ENCODE measurements at places on chromosomes 5 and 9. TPM values are rescaled to one million over a fixed set of nuclear protein-coding genes. Genes with fewer than 3 reads are reported as not detected.

GRCh38 chr5:111425205-111425604, 87.1 kb downstream of the STARD4 start:
- no peak overlapping the region for H3K4me3 ChIP-seq
- no peaks in the 10 kb centered on the region for H3K27me3 ChIP-seq
- no peaks in the 10 kb centered on the region for H3K36me3 ChIP-seq

DNA sequence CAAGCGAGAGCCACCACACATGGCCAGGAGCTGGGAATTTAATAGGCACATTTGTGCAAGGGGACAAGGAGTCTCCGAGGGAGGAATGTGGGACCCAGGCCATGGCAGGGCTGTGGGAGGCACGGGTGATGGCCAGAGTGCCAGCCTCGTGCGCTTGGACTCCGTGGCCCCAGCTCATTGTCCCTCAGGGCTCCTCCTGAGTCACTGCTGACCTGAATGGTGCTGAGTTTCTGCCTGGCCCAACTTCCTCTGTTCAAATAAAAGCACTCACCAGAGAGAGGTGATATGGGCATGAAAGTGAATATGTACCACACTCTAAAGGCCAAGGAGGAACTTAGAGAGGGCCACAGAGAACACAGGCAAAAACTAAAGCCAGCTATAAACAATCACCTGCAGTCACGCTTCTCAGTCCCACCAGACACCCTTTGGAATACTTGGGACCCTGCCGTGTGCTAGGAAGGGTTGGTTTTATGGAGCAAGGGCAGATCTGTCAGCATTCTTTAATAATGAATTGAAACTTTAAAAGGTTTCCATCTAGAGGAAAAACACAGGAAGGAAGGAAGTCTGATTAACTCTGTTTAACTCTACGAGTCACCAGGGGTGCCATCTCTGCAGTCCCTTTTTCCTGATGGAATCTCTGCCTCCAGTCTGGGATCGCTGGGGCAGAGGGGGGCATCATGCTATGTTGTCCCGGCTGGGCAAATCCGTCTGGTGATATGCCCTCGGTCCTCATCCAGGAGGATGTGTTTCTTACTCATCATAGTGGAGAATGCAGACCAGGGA, 25.1 kb upstream of the UBE2QL1 start:
- no peak overlapping the region for H3K27ac ChIP-seq
- H3K4me1 ChIP-seq: no peaks in the 10 kb centered on the region
- no peak overlapping the region for H3K4me3 ChIP-seq
- no peaks in the 10 kb centered on the region for H3K27me3 ChIP-seq
- H3K36me3 ChIP-seq: no peaks in the 10 kb centered on the region

GRCh38 chr5:100519075-100519474, 16.1 kb upstream of the FAM174A start:
- DNase-seq: no peak
- no peaks in the 10 kb centered on the region for H3K4me1 ChIP-seq
- no peaks in the 10 kb centered on the region for H3K36me3 ChIP-seq
- H3K27ac ChIP-seq: no peak overlapping the region
- no peak overlapping the region for H3K4me3 ChIP-seq
- H3K27me3 ChIP-seq: no peaks in the 10 kb centered on the region

- H3K27ac ChIP-seq: no peak overlapping the region
- H3K27me3 ChIP-seq: no peaks in the 10 kb centered on the region
- DNase-seq: no peak
- no peak overlapping the region for H3K4me3 ChIP-seq
- H3K36me3 ChIP-seq: no peaks in the 10 kb centered on the region
Measured at GRCh38 chr9:25119041-25119440, 559.2 kb downstream of the TUSC1 start.

DNA sequence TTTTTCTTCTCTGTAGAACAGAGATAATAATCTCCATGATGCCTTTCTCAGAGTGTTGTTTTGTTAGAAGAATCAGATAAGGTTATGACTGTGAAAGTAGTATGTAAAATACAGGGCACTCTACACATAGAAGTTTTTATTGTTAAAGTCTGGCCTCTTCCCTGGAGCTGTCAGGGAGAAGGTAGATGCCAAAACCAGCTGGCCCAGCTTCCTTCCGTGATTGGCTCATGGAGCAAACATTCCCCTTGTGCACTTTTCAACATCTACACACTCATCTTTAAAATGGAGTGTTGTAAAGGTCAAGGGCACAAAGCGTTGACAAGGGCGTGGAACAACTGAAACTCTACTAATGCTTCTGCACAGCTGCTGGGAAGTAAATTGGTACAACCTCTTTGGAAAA, 7.4 kb upstream of the RNF183 start:
- no peak for DNase-seq
- H3K27me3 ChIP-seq: no peaks in the 10 kb centered on the region
- no peak overlapping the region for H3K4me3 ChIP-seq
- peak overlapping the region; percentile 10 for H3K27ac ChIP-seq
- peaks cover 5% of the 10 kb centered on the region for H3K4me1 ChIP-seq
- no peaks in the 10 kb centered on the region for H3K36me3 ChIP-seq

DNA sequence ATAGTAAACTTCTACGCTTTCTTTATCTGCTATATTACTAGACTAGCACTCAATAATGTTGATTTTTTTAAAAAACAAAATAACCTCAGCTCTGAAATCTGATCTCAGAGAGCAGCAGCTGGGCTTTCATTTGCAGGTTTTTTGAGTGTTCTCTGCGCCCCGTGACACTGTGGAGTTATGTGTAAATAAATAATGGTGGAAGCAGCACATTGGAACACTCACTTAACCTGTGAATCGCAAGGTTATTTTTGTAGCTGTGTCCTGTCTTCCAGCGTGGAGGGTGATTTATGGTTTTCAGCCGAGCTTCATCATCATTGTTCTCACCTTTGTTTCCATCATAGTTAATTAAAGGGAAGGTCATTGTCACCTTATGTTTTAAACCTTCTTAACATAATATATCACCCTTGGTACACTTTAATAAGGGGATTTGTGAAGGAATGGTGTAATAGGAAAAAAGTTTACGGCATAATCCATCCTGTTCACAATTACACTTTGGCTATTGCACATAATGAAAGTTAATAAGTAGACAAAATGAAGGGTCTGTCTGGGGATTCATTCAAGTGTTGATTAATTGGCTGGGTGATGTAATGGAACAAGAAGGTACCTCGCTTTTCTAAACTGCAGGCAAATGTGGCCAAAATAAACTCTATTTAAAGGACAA, 493.3 kb upstream of the ADAMTS16 start:
- no peaks in the 10 kb centered on the region for H3K27me3 ChIP-seq
- H3K4me3 ChIP-seq: no peak overlapping the region
- no peaks in the 10 kb centered on the region for H3K4me1 ChIP-seq
- no peak for DNase-seq

- H3K4me1 ChIP-seq: peaks cover 14% of the 10 kb centered on the region
- H3K27ac ChIP-seq: peak within 1 kb of the TSS; percentile 84
- H3K4me3 ChIP-seq: peak within 1 kb of the TSS; percentile 54
- H3K36me3 ChIP-seq: no peaks in the 10 kb centered on the region
- peak; percentile 83 for DNase-seq
- no peaks in the 10 kb centered on the region for H3K27me3 ChIP-seq
Measured at GRCh38 chr9:4489919-4490704, at the start of gene SLC1A1. Gene SLC1A1 (plus strand): TSS chr9:4490468. CDS start chr9:4490680, 212 bp downstream.

DNA sequence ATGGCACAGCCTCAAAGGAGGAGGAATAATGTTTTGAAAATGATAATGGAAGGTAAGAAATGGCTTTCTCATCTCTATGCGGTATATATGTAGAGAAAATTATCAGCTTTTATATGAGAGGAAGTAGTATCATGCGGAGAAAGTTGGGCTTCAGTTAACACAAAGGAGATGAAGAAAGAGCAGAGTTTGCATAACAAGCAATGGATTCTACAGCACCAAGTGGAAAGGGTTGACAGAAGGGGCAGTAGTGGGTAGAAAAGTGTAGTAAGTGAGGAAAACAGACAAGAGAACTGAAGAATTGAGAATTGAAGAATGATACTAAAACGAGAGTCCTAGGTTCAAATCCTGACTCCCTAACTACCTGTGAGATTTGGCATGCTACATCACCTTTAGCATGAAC, 51.0 kb downstream of the GNG10 start:
- no peak for DNase-seq
- H3K4me3 ChIP-seq: no peak overlapping the region
- no peak overlapping the region for H3K27ac ChIP-seq

GRCh38 chr5:150676578-150676977, 15.5 kb downstream of the MYOZ3 start:
- no peak for DNase-seq
- H3K36me3 ChIP-seq: no peaks in the 10 kb centered on the region
- no peaks in the 10 kb centered on the region for H3K4me1 ChIP-seq
- H3K27ac ChIP-seq: no peak overlapping the region
- peaks cover 6% of the 10 kb centered on the region for H3K27me3 ChIP-seq

Gene PCDHGB4
- 6.1 TPM for total RNA-seq

Gene SLC1A3
- total RNA-seq: 19.1 TPM

Gene PHF19
- 22.5 TPM for total RNA-seq

Gene INSL4
- not detected for total RNA-seq

Gene GPR150
- total RNA-seq: not detected
